ENCODE measurements at places on chromosomes 3 and 15. TPM values are rescaled to one million over a fixed set of nuclear protein-coding genes. Genes with fewer than 3 reads are reported as not detected.
A peak's percentile ranks its signal among the peaks of the same experiment; 100 is the strongest.

- H3K27ac ChIP-seq = peak overlapping the region; percentile 94
- H3K27me3 ChIP-seq = no peaks in the 10 kb centered on the region
- H3K4me1 ChIP-seq = peaks cover 44% of the 10 kb centered on the region
These were observed 435 bp downstream of the RAB27A start for GRCh38 chr15:55289011-55289745.

DNA sequence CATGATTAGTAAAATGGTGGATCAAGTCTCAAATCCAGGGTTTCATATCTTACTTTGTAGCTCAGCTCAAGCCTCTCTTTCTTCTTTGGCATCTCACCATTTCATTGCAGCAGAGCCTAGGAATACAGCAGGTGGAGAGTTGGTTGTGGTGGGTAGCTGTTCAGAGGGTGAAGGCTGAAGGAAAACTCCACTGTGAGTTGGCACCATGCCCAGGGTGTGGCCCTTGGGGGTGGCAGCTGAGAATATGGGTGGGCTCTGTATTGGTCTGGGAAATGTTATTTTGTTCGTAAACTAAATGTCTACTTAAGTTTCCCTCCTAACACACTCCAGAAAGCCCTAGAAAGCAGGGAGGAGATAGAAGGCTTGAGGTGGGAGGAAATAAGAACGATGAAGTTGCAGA lies 1.7 kb upstream of the MAP1A start:
- H3K27me3 ChIP-seq = peaks cover 15% of the 10 kb centered on the region
- peak overlapping the region; percentile 6 for H3K4me3 ChIP-seq
- H3K4me1 ChIP-seq = peaks cover 70% of the 10 kb centered on the region
- peaks cover 8% of the 10 kb centered on the region for H3K36me3 ChIP-seq
- H3K27ac ChIP-seq = no peak overlapping the region

DNA sequence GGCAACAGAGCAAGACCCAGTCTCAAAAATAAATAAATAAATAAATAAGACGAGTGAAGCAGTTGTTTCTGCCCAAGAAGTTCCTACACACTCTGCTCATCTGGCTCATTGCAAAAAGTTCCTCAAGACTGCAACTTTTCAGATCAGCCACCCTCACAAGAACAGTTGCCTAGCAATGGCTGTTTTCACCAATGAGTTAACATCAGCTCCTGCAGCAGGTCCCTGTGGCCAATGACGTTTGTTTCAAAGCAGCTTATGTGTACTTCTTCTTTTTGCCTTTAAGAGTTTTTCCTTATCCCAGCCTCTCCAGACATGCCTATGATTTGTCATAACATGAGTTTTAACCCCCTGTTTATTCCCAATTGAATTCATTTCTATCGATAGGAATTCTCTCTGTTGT lies 118.4 kb upstream of the SPRED1 start:
- H3K27me3 ChIP-seq = peaks cover 5% of the 10 kb centered on the region
- H3K36me3 ChIP-seq = no peaks in the 10 kb centered on the region
- H3K4me1 ChIP-seq = peaks cover 7% of the 10 kb centered on the region
- no peak overlapping the region for H3K4me3 ChIP-seq
- no peak for DNase-seq
- no peak overlapping the region for H3K27ac ChIP-seq

DNA sequence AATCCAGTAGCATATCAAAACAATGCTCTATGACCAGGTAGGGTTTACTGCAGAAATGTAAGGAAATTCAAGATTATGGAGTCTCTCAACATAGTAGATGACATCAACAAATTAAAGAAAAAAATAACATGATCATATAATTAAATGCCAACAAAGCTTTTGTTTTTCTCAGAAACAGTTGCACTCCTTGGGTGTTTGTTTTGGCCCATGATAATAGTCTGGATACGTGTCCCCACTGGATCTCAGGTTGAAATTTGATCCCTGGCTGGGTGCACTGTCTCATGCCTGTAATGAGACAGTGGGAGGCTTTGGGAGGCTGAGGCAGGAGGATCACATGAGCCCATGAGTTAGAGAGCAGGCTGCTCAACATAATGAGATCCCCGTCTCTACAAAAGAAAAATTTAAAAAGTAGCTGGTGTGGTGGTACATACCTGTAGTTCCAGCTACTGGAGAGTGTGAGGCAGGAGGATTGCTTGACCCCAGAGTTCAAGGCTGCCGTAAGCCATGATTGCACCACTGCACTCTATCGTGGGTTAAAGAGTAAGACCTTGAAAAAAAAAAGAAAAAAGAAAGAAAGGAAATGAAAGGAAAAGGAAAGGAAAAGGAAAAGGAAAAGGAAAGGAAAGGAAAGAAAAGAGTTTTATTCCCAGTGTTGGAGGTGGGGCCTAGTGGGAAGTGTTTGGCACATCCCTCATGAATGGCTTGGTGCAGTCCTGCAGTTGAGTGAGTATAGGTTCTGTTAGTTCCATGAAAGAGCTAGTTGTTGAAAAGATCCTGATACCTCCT lies 53.3 kb upstream of the FOXB1 start:
- H3K27ac ChIP-seq = no peak overlapping the region
- no peak overlapping the region for H3K4me3 ChIP-seq
- no peaks in the 10 kb centered on the region for H3K4me1 ChIP-seq
- DNase-seq = no peak
- H3K36me3 ChIP-seq = no peaks in the 10 kb centered on the region

DNA sequence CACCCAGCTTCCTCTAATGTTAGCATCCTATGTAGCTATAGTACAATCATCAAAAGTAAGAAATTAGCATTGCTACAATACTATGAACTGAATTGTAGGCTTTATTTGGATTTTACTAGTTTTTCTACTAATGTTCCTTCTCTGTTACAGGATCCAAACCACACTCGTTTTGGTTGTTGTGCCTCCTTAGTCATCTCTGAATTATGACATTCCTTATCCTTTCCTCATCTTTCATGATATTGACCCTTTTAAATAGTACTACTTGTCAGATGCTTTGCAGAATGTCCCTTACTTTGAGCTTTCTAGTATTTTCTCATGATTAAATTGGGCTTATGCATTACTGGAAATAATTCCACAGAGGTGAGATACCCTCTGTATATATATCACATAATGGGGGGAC lies 265.4 kb downstream of the VPS13C start:
- peak; percentile 2 for DNase-seq
- H3K27ac ChIP-seq = no peak overlapping the region
- H3K27me3 ChIP-seq = peaks cover 13% of the 10 kb centered on the region
- H3K4me3 ChIP-seq = no peak overlapping the region

GRCh38 chr3:187101184-187102072 lies 37.9 kb downstream of the RPL39L start:
- DNase-seq = peak; percentile 87
- H3K27me3 ChIP-seq = no peaks in the 10 kb centered on the region
- peaks cover 6% of the 10 kb centered on the region for H3K36me3 ChIP-seq
- peak overlapping the region; percentile 43 for H3K27ac ChIP-seq
- peak overlapping the region; percentile 51 for H3K4me3 ChIP-seq

DNA sequence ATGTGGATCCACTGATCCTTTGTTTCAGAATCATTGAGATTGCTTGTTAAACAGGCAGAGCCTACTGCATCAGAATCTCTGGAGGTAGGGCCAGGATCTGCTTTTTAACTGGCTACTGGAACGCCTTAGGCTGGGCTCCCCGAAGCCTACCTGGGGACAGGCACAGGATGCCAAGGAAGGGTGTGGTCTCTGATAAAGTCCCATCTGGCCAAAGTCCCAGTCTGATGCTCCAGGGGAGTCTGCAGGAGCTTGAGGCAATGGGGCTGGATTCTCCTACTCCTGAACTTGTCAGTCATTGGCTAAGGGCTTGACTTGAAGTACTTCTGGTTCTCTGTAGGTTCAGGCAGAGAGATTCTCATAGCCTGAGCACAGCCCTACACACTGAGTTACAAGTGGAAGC lies 22.4 kb upstream of the CCK start:
- peaks cover 4% of the 10 kb centered on the region for H3K4me1 ChIP-seq
- DNase-seq = no peak
- no peaks in the 10 kb centered on the region for H3K27me3 ChIP-seq
- no peak overlapping the region for H3K27ac ChIP-seq

GRCh38 chr15:81723701-81724100 lies 322.1 kb downstream of the MEX3B start:
- no peaks in the 10 kb centered on the region for H3K36me3 ChIP-seq
- no peak for DNase-seq
- H3K27me3 ChIP-seq = no peaks in the 10 kb centered on the region
- H3K4me1 ChIP-seq = no peaks in the 10 kb centered on the region

GRCh38 chr3:160960568-160960967 lies 144.6 kb downstream of the B3GALNT1 start:
- no peaks in the 10 kb centered on the region for H3K4me1 ChIP-seq
- H3K4me3 ChIP-seq = no peak overlapping the region
- no peaks in the 10 kb centered on the region for H3K36me3 ChIP-seq
- H3K27me3 ChIP-seq = peaks cover 4% of the 10 kb centered on the region

DNA sequence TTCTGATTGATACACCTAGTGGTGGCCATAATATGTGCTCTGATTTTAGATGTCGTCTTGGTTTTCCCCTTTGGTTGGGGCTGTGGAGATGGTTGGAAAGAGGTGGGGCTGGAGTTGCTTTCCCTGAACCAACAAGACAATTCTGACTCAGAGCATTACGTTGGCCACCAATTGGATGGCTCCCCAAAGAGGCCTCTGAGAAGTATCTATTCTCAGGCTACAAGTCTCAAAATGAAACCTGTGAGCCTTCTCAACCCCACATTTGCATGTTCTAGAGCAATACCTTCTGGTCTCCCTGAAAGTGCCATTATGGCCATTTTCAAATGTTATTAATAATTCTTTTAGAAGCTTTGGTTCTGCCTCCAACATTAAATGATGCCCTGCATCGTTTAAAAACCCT lies 188.4 kb upstream of the WNT5A start:
- DNase-seq = no peak
- no peak overlapping the region for H3K27ac ChIP-seq
- H3K4me3 ChIP-seq = no peak overlapping the region
- no peaks in the 10 kb centered on the region for H3K27me3 ChIP-seq
- no peaks in the 10 kb centered on the region for H3K4me1 ChIP-seq
- H3K36me3 ChIP-seq = no peaks in the 10 kb centered on the region

DNA sequence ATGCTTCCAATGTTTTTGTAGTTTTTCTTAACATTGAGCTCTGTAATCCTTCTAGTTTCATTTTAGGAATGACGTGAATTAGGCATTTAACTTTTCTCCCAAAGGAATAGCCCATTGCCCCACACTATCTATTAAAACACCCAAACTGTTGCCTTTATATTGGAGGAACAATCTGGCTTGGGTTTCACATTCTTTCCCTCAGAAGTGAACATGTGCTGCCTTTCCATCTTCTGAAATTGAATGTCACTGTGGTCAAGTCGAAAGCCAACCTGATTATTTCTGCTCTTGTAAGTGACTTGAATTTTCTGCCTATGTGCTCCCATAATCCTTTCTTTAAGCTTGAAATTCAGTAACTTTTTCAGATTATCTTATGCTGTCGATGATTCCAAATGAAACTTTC lies 214.5 kb downstream of the SLC9A9 start:
- no peak for DNase-seq
- no peaks in the 10 kb centered on the region for H3K27me3 ChIP-seq
- no peak overlapping the region for H3K4me3 ChIP-seq
- H3K4me1 ChIP-seq = no peaks in the 10 kb centered on the region

- H3K36me3 ChIP-seq = no peaks in the 10 kb centered on the region
- peaks cover 6% of the 10 kb centered on the region for H3K4me1 ChIP-seq
These were observed 371 bp upstream of the CLSTN2 start for GRCh38 chr3:139934613-139935015.

DNA sequence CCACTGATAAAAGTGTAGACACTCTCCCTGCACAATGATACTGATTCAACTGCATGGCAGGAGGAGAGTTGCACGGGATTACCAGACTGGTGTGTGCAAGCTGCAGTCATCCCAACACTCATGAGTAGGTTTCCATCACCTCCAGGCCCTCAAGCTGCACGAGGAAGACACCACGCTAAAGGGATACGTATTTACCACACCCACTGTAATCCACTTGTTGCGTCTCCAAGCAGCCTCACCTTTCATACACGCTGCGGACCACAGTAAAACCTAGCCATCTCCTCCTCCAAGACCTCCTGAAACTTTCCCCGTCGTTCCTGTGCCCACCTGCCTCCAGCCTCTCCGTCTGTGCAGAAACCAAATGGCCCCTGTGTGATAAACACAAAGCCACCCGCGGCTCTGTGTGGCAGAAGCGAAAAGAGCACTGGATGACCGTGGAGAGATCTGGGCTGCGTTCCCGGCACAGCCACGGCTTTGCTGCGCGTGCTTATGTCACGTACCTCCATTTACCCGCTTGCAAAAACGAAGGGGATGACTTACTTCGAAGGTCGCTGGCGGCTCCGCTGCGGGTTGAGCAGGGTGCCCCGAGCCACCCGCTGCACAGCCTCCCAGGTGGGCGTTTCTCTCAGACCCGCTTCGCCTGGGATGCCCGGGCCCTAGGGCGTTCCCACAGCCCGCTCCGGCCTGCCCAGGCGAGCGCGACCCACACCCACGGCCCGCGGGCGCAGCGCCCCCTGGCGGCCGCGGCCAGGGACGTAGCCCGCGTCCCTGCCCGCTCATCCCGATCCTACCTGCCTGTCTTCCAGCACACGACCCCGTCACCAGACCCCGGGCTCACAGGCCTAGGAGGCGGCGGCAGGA lies 643 bp downstream of the ABCC5 start:
- peak; percentile 91 for DNase-seq
- H3K27me3 ChIP-seq = peaks cover 9% of the 10 kb centered on the region
- peak overlapping the region; percentile 99 for H3K4me3 ChIP-seq
- peaks cover 5% of the 10 kb centered on the region for H3K36me3 ChIP-seq
- H3K4me1 ChIP-seq = peaks cover 26% of the 10 kb centered on the region

DNA sequence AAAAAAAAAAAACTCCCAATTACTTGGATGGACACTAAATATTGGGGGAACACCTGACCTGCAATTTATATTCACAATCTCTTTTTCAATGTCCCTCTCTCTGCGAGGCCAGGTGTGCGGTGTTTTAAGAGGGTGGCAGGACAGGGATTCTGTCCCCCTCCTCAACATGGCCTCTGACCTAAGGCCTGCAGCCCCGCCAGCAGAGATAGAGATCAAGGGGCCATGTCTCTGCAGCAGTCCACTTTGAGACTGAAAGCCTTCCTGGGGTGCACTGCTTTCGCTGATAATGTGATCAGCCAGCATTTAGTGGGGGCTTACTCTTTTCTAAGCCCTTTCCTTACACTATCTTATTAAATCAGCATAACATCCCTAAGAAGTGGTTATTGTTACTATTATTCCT lies 419.9 kb downstream of the OCA2 start:
- no peak for DNase-seq
- H3K36me3 ChIP-seq = no peaks in the 10 kb centered on the region
- H3K4me3 ChIP-seq = no peak overlapping the region
- H3K4me1 ChIP-seq = no peaks in the 10 kb centered on the region
- H3K27ac ChIP-seq = no peak overlapping the region

- DNase-seq = no peak
- H3K4me1 ChIP-seq = no peaks in the 10 kb centered on the region
- no peak overlapping the region for H3K27ac ChIP-seq
- H3K4me3 ChIP-seq = no peak overlapping the region
- peaks cover 15% of the 10 kb centered on the region for H3K36me3 ChIP-seq
These were observed 67.4 kb downstream of the RAD18 start for GRCh38 chr3:8895829-8896228.

Gene SCAANT1
- not detected for total RNA-seq

Gene REC114
- not detected for total RNA-seq

Gene TMEM212
- not detected for total RNA-seq

Measured in activated CD4-positive, alpha-beta T cell treated with anti-CD3 and anti-CD28 coated beads, Interleukin-2, amount 10 ng/mL, durations not matched to agents 24 days and 14 days (primary cell).